ENCODE measurements at places on chromosomes 12 and 14.

DNA sequence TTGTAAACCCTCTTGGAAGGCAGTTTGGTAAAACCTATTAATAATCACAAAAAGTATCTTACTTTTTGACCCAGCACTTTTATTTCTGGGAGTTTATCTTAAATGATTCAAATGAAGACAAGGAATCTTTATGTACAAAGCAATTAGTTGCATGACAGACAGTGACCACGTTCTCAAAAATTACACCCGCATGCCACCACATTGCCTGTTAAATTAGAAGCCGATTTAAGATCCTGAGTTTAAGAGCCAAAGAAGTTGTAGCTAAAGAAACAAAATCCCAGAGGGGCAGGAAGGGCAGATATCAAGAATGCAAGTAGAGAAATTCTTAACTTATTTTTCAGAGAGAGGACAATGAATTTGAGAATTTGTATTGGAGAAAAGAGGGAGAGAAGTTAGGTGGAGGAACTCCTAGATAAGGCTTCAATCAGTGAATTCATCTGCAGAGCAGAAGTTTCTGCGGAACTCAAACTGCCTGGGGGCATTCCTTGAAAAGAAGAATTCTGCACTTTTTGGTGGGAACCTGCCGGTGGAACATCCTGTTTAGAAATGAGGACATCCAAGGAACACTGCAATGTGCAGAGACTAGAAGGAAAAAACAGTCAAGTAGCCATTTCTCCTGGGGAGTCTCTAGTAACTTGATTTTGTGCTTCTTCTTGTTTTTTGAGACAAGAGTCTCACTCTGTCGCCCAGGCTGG is 1.1 kb upstream of the RIOX1 start:
- no peak for DNase-seq

DNA sequence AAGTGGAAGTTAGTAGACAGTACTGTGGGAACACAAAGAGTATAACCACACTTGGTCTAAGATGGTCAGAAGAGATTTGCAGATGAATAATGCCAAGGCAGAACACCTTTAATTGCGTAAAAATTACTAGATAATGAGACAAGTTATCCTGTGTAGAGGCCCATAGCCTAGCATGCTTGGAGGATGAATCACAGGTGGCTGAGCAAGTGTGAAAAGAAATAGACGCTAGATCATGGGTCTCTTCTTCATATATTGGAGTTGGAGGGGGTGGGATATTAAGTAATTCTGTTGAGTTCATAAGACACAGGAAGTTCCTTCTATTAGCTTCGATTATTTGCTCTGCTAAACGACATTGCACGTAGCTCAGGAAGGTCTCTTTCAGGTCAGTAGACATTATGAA is 454.3 kb upstream of the LMO3 start:
- DNase-seq: no peak

DNA sequence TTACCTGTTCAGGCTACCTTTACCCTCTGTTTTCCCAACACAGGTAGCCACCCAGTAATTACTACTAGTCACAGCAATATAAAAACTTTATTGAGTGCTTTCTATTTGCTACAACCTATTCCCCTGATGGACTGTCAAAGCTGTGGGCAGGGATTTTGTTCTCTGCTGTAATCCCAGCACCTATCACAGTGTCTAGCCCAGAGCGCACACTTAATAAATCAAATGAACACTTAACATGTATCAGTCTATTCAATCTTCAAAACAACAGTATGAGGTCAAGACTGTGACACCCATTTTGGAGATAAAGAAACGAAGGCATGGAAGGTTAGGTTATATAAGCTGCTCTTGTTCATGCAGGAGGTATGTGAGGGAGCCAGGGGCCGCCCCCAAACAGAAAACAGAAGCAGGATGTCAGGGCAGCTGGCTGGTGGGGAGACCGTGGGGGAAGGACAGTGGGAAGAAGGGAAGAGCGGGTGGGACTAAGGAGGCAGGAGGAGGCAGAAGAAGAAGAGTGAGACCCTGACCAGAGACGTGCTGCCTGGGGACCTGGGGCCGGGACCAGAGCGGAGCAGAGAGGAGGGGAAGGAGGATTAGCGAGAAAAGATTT is 1.7 kb downstream of the TNFRSF1A start:
- DNase-seq: peak; percentile 69

DNA sequence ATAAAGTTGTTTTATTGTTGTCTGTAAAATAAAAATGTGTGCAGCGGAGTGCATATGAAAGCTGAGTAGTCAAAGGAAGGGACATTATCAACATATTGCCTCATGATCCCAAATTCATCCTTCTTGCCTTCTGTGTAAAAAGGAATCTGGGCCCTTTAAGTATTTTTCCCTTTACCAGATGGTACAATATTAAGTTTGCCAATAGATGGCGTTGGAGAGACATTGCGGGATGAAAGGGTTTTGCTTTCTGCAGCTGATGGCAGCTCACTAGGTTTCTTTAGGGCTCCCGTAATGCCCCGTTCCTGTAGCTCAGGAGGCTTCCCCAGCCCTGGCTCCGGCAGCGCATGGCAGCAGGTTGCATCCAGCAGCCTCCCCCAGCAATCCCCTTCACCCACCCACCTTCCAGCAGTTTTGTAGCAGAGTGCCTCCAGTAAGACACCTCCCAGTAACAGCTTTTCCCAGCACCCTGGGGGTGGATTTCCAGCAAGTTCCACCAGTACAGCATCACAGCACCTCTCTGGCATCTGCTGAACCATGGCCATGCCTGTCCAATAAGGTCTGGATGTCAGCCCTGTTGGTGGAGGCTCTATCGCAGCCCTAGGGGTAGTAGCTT is 354.4 kb downstream of the MED13L start:
- DNase-seq: peak; percentile 21

DNA sequence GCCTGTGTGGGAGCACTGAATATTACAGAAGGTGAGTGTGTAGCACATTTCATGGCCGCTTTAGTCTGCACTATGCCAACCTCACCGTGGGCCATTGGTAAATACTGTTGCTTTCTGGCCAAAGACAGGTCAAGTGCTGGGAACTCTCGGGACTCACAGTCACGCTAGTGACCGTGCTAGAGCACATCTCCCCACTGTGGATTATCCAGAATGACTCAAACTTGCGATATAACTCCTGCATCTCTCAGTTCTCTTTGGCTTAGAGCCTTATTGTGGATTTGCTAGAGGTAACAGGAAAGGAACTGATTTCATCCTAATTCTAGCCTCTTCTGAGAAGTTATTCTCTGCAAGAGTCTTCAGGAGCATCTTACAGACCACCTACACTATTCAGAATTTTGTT is 86.5 kb downstream of the DAD1 start:
- DNase-seq: no peak

DNA sequence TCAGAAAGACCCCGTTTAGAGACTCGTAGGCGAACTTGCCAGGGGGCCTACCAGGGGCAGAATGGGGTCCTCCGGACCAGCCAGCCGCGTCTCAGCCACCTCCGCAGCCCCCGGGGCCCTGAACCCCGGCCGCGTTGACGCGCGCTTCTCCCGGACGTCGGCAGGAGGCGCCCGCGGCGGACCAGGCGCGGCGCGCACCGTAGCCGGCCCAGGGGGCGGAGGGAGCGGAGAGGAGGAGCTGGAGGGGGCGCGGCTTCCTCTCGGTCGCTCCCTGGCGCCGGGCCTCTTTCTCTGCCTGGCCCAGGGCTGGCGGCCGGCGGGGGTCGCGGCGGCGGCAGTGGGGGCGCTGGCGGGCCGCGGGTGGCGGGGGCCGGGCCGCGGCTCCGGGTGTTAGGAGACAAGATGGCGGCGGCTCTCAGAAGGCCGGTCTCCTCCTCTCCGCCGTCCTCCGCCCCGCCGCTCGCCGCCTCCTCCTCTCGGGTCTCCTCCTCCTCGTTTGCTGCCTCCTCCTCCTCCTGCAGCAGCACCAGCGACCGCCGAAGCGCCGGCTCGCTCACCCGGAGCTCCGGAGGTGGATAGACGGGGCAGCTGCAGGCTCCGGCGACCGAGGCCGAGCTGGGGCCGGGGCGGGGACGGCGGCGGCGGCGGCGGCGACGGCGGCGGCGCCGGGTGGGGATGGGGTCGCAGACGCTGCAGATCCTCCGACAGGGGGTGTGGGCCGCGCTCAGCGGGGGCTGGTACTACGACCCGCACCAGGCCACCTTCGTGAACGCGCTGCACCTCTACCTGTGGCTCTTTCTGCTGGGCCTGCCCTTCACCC is at the start of gene PCNX1:
Gene PCNX1, plus strand, starts transcription at position 284 of the 820 bp plus-strand sequence. Its CDS starts 392 bp downstream, at position 676.
- DNase-seq: peak; percentile 91

DNA sequence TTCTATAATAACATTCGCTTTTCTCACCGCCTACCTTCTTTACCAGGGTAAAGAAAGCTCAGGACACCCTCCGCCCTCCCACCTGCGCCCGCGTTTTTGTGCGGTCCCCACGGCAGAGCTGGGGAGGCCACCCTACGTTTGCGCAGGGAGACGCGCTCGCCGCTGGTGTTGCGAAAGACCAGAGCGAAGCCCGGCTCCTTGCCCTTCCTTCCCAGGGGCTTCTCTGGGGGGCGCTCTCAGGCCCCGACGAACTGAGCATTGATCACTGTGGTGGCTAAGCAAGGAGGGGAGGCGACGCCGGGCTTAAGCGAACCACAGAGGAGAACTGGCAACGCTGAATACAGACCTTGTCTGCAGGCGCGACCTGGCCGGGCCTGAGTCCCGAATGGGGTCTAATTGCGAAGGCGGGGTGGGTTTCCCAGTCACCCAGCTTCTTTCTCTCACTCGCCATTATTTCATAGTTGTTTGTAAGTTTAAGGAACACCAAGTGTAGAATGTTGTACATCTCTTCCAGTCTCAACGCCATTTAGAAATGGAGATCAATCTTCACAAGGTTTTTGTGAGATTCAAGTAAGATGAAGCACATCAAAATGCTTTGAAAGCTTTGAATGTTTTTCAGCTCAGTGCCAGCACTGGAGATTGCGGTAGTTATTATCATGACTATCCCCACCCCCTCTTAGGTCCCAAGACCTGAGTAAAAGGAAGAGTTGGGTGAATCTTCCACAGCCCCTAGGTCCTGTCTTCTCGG is 1.7 kb upstream of the NKX2-1 start:
- no peak for DNase-seq

DNA sequence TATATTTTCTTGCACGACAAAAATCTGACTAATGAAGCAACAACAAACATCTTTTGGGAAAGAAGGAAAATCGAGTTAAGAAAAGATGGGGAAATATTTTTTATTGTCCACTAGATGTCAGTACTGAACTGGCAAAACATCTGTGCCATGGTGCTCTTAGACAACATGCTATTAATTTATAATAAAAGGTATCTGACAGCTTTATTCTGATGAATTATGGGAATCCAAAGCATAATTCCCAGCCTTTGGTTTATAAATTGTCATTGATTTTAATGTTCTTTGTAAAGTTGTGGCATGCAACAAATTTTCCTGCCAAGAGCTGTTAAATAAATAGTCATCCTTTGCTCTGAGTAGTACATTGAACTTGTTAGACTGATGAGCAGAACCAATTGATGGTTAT is 231.2 kb downstream of the ETNK1 start:
- peak; percentile 66 for DNase-seq

GRCh38 chr14:27387463-27387862 is 789.6 kb upstream of the NOVA1 start:
- no peak for DNase-seq

GRCh38 chr12:42421844-42422779 is 96.1 kb downstream of the PPHLN1 start:
- DNase-seq: peak; percentile 89

DNA sequence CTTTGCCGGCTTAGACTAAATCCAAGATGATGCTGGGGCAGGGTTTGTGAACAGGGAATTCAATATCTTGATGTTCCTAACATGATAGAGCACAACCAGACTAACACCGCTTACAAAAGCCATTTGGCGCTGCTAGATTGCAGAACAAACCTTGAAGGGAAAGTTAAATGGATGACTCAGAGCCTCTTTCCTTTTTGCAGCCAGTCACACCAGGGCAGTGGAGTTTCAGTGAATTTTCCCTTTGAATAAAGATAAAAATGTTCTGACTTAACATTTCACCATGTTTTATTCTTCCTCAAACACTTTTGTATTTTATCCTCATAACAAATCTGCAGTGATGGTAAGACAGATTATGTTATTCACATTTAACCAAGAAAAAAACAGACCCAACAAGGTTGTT is 47.3 kb downstream of the PDE6H start:
- DNase-seq: no peak

DNA sequence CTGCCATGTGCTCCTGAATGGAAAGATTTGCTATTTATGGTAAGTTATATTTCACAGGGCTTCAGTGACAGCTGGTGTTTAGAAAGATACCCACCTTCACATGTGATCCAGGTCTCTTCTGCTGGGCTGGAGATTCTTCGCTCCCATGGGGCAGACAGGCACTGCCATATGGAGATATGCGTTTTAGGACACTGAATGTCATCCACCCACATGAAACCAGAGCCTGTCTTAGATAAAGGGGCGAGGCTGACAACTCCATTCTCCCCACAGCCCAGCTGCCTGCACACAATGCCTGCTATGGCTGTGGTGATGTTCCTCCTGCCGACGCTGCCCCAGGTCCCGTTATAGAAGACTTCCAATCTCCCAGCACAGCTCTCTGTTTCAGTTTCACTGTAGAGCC is 69.4 kb downstream of the ACSM4 start:
- no peak for DNase-seq

- DNase-seq: no peak
These were observed 281.7 kb upstream of the RTL1 start for GRCh38 chr14:101185073-101185835.

- peak; percentile 50 for DNase-seq
These were observed 132.2 kb downstream of the ANO4 start for GRCh38 chr12:100926669-100927248.

- DNase-seq: peak; percentile 37
These were observed 106.1 kb downstream of the PDE3A start for GRCh38 chr12:20474443-20474842.

DNA sequence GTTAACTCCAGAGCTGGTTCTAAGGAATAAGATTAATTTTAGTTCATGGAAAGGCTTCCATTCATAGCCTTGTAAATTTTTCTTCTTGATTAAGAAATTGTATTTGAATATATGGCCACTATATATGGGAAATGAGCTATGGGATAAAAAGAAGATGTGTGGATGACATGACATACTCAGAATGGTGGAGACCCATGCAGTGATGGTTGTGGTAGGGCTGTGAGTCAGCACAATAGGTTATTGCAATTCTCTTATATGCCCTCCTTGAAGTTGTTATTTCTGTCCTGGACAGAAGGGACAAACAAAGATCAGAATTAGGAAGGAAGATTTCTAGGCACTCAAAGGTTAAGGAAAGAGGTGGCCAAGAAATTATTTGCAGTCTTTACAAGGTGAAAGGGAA is 21.5 kb downstream of the RASSF9 start:
- DNase-seq: no peak
